Ecto neural progenitor cell (in vitro differentiated cells): ENCODE measurements at places on chromosomes 12 and 14.

DNA sequence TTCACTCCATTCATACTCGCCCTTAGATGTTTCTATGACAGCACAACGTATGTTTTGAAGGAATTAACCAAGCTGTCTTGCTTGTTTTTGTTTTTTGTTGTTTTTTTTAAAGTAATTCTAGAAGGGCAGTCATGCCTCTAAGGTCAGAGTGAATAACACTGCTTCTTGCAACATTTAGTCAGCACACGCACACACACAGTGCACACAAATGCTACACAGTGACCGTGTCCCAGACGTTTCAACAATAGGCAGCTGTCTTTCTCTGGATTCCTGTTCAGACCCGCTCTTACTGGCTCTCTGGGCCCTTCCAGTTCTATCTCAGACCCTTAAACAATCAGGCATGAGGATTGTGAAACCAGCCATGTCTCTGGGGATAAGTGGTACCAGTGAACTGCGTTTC lies 351.0 kb upstream of the FKBP4 start:
- no peak for DNase-seq

DNA sequence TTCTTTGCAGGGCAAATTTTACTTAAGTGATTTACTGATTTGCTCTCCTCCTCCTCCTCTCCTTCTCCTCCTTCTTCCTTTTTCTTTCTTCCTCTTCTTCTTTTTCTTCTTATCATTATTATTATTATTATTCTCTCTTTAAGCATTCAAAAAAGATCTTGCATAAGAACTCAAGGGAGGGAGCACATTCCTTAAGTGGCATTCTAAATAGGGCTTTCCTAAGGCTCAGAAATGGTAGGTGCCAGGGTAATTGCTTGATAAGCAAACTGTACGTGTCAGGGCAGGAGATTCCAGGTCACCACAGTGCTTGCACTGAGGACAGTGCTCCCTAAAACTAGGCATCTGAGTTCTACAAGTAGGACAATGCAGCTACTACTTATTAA lies 92.4 kb downstream of the SPTSSA start:
- no peak for DNase-seq

GRCh38 chr12:32467959-32468863 lies 68.9 kb downstream of the FGD4 start:
- DNase-seq = no peak

DNA sequence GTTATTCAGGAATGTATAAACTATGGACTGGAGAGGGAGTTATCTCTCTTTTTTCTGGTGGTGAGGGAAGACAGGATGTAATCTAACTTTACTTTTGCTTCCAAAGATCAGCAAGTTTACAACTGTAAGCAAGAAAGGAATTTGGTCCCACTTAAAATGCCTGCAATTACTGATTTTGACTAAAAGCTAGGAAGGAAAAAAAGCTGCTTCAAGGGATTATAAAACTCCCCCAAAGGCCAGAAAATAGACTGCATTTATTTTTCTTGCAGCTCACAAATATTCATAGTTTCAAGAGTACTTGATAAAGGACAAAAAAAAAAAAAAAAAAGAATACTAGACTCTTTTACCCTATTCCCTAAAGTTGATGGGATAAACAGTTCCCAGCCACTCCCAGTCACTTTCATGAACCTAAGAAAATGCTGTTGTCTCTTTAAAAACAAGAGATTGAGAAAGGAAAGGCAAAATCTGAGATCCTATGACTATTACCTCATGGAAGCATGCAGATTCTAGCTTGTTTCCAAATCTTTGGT lies 128.7 kb upstream of the BMP4 start:
- DNase-seq = no peak

DNA sequence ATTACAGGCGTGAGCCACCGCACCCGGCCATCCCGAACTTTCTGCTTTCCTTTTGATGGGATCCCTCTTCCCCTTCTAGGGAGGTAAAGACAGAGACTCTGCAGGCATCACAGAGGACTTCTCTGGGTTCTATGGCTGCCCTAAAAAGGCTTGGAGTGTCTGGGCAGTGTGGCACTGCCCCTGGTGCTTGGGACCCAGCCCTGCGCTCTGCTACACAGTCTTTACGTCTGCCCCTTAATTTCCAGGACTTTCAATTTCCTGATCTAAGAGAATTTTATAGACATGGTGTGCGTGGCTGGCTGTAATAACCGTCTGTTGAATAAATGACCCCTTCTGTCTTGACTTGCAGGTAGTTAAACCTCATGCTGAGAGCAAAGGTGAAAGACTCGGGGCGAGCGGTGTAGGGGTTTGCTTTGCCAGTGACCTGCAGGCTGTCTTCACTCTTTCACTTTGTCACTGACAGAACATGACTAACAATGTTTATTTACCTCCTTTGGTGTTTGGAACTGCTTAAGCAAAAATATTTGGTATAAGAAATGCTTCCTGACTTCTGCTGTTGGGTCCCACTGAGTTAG lies 110.9 kb upstream of the MAP1LC3B2 start:
- no peak for DNase-seq

DNA sequence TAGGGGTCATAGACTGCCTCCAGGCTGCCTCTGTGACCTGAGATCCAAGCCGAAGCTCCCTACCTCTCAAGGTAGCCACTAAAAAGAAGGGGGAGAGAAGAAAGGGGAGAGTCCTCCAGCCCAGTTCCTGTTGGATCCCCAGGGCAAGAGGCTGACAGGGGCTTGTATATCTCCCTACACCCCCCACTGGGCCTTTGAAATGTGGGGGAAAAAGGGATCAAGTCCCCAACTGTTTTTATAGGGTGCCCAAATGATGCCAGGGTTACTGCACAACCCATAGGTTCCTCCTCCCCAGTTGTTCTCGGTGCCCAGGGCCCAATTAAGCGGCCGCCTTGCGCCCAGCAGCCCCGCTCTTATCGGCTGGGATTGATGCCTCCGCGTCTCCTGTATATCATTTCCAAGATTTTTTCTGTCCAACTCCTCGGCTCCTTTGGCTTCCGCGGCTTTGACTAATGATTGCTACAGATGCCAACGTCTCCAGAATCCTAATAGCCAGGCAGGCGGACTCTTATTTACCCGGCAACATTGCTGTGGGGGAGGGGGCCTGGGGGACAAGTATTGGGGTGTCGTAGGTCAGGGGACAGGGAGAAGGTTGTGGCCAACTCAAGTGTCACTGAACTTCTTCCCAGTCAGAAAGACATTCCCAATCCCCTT lies 7.6 kb upstream of the HOXC4 start:
- no peak for DNase-seq

DNA sequence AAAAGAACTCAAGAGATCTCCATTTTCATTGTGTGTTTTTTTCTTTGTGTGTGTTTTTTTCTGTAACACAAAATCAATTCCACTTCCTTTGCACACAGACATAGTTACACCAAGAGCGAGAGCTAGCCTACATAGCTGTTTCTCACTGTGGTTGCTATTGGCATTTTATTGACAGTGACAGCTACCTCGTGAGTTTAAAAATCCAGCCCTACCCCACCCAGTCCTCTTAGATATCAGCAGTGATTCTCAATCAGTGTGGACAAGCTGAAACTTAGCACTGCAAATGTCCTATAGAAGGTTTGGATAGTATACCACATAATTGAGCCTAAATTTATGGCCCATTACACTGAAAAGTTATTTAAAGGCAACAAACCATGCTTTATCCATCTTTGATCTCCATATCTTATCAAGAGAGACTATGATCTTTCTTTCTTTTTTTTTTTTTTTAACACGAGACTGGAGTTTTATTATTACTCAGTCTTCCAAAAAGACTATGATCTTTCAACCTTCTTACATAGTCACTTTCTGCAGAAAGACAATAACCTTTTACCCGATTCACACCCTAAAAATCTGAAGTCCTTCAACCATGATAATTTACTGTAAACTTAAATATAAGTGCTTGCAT lies 46.8 kb downstream of the ATP2B1 start:
- no peak for DNase-seq

- DNase-seq = peak; percentile 96
Observed at GRCh38 chr14:52068615-52069306, at the start of gene NID2. NID2 (minus strand) TSS chr14:52069059; CDS start chr14:52068994, 65 bp downstream.

- DNase-seq = peak; percentile 60
Observed at GRCh38 chr12:101773650-101774162, 34.4 kb upstream of the SYCP3 start.

GRCh38 chr12:124734224-124734788 lies 129.4 kb downstream of the SCARB1 start:
- peak; percentile 91 for DNase-seq

DNA sequence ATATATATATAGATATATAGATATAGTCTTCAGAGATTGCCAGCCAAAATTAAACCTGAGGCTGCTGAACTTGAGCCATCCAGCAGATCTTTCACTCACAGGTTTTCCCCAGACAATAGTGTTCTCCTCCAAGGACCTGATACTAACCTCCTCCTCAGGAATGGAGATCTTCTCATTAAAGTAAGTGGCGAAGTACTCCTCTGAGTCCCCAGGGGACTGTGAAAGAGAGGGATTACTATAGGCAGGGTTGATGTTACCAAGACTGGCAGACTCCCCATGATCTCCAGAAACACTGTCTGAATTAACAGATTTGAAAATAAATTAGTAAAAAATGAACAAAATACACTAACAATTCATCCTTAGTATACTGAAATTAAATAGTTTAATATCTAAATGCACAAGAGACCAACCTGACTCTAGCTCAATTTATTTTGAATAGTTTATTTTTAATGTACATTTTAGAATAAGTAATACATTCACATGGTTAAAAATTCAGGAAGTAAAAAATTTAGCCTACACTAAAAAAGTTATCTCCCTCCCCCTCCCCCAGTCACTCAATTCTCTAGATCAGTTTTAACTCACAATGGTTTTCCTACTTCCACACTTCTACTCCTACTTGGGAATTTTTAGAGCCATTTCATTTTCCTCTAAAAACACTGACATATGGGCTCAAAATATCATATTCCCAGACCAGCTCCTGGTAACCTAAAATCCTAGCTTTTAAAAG lies 17.7 kb downstream of the SLC11A2 start:
- no peak for DNase-seq

DNA sequence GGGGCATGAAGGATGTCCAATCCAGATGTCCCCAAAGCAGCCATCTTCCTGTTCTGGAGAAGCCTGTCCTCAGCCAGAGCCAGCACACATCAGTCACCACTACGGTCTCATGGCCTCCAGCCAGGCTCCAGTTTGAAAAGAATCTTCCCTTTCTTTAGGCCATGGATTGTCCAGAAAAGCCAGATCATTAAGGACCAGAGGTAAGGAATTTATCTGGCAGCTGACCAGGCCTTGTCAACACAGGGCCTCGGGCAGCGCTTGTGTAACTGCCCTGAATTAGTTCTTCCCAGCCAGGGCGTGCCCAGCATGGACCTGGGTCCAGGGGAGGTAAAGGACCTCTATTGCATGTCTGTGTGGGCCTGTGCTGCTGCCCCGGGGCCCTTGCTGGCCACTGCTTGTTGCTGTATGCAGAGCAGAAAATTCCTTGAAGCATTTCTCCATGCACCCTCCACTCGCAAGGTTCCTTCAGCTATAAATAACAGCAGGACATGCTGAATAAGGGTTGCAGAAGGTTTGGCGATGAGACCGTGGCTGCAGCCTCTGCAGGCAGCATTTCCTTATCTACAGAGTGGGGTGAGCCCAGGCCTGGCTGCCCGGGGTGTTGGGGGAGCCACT lies 21.7 kb upstream of the VPS37B start:
- DNase-seq = no peak

- no peak for DNase-seq
Observed at GRCh38 chr12:83473408-83474095, 786.8 kb downstream of the TMTC2 start.

DNA sequence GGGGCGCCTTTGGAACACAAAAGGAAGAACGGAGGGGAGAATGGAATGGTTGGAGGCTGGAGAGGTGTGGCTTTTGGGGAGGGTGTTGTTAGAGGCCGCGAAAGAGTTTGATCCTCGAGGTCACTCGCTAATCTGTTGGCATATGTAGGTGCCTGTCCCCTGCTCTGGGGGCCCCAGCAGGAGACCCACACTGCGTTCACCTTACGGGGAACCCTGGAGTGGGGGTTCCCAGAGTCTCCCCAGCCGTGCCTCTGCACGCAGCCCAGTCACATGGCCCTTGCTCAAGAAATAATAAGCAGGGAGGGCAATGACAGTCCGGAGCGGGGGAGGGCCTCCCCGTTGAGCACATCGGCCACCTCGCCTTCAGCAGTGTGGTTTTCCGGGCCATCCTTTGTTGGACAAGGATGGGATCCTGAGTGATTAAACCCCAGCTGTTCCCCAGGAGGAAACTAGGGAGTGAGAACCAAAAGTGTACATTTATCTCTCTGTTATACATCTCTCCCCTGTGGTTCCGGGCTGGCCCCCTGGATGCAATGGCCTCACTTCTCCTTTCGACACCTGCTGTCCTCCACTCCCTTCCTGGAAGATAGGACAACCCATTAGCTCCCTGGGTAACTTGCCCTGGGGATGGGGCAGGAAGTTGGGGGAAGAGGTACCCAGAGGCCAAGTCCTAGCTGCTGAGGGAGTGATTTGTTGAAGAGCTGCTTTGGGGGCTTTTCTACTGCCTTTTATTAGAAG lies 1.3 kb downstream of the PLEKHG3 start:
- no peak for DNase-seq

DNA sequence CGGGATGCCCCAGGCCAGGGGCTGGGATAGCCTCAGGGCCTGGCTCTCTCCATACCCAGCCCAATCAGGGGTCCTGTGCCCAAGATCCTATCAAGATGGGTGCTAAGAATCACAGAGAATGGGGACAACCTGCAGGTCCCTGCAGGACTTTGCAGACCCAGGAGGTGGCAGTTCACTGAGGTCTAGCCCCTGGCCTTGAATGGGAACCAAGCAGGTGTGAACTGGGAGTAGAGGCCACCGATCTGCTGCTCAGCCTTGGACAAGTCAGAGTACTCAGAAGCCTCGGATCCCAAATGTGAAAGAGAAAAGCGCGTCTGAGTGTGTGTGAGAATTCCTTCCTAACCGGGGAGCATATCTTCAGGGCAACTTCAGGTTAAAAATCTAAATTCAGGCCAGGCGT lies 76.2 kb downstream of the ARL6IP4 start:
- DNase-seq = no peak

DNA sequence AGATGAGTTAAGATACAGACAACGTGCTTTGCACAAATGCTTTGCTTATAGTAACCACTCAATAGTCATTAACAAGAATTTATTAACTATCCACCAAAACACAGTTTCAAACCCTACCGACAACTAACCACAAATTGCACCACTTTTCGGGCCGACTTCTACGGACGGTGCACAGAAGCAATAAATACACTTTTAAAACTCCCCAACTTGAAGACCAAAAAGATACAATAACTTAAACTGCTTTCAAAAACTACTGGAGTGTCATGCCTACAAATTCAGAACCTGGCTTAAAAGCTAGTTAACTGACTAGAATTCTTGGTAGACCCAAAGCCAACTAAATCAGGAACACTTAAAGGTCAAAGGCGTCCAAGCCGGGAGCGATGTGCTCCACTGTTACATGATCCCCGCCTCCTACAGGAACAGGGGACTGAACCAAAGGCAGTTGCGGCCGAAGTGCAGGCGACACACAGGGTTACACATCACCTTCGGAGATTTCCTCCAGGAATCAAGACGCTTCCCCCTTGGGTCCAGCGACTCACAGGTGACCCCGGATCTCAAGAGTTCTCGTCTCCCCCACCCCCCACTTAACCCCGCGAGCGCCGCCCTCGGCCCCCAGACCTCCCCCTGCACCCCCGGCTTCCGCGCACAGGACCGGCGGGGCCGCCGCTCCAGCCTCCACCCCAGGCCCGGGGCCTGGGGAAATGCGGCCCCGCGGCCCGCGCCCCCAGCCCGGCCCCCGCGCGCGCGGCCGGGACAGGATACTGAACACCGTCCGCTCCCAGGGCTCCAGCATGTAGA lies 507 bp downstream of the SPTSSA start:
- DNase-seq = peak; percentile 73
